NCI-H2107 (cell line): ENCODE measurements at places on chromosomes 4 and X.

DNA sequence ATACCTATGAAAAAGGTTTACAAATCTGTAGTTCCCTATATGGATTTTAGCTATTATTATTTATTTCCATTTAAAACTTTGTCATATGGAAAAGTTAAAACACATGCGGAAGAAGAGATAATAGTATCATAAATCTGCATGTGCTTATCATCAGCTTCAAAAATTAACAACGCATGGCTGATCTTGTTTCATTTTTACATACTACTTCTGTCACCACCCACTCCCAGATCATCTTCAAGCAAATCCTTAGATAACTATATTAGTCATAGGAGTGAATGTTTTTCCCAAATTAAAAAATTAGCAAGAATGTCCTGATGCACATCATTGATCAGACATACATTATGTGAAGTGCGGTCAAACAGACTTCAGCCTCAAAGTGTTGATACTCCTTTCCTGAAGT, 24.6 kb upstream of the MOB1B start:
- no peak for DNase-seq

DNA sequence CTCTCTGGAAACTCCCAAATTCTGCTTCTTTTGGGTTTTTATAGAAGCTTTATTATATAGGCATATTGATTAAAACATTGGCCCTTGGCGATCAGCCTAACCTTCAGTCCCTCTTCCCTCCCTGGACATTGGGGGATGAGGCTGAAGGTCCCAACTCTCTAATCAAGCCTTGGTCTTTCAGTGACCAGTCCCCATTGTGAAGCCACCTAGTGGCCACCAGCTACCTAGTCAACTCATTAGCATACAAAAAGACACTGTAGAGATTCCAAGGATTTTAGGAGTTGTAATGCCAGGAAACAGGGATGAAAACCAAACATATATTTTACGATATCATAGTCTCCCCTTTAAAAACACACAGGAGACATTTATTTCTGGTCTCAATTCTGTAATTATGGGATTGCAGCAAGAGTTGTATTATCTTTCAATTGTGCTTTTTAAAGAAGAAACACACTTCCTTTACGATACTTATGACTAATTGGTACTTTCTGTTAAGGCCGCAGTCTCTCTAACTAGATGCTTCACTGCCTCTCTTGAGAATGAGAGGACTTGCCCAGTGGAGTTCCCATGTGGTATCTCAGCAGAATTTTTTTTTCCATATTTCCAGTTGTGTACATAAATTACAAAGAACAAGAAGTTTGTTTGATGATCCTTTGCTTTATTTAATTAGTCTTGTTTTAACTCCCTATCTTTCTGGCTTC, 58.2 kb downstream of the WDR17 start:
- no peak for DNase-seq

- DNase-seq: no peak
Observed at GRCh38 chr4:18882468-18882867, 860.9 kb upstream of the LCORL start.

GRCh38 chrX:53239474-53239873, 14.5 kb upstream of the KDM5C start:
- DNase-seq: no peak

GRCh38 chr4:121156822-121157769, 7.0 kb downstream of the TNIP3 start:
- DNase-seq: no peak

GRCh38 chr4:110120506-110120905, 77.9 kb downstream of the ELOVL6 start:
- no peak for DNase-seq

DNA sequence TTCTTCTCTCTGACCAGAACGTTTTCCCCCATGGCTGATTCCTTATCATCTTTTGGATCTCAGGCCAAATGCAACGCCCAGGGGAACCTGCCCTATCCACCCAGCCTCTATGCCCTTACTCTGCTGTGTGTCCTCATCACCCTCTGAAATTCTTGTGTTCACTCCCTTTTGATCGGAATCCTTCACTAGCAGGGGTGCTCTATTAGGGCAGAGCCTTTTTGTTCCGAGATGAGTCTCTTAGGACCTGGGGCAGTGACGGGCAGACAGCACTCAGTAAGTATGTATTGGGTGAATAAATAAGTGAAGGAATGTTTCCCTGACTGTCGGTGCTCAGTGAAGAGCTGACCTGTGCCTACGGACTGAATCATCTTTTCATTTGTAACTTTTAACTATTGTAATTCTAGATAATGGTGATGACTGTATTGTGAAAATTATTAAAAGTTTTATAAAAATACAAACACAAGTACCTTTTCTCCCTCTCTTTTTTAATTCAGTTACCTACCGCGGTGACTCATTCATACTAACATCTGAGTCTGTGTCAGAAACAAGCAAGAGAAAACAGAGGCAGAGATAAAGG, 4.8 kb upstream of the TENM3 start:
- DNase-seq: no peak

- no peak for DNase-seq
Observed at GRCh38 chrX:129593137-129593536, 53.1 kb downstream of the OCRL start.

GRCh38 chr4:151035328-151035727, 20.2 kb upstream of the LRBA start:
- DNase-seq: peak; percentile 6

DNA sequence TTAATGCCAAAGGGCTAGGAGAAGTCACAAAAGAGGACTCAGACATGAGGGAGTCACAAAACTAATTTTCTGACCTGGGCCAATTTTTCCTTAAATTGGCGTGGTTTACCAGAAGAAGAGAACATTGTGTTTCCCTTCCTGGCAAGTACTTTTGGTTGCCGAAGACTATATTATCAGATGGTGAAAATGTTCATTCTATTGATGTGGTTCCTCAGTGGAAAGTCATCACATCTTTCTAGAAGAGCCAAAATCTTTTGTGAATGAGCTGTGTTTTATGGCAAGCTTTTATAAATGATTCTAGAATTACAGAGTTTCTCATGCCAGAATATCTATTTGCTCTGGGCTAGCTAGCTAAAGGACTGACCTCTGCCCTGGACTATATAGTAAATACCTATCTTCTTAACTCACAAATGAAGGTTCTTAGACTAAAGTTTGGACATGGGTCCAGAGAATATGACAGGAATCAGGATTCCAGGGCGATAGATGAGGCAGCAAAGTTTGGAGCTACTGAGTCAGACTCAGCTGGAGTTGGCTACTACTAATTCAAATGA, 288.9 kb downstream of the IL1RAPL2 start:
- no peak for DNase-seq

- DNase-seq: no peak
Observed at GRCh38 chrX:153612413-153612812, 13.5 kb upstream of the CCNQ start.

GRCh38 chr4:105956569-105956968, 61.3 kb downstream of the NPNT start:
- DNase-seq: no peak

GRCh38 chr4:78787392-78788006, 11.3 kb downstream of the BMP2K start:
- DNase-seq: no peak

- DNase-seq: no peak
Observed at GRCh38 chrX:111662292-111662691, 18.7 kb upstream of the ALG13 start.

DNA sequence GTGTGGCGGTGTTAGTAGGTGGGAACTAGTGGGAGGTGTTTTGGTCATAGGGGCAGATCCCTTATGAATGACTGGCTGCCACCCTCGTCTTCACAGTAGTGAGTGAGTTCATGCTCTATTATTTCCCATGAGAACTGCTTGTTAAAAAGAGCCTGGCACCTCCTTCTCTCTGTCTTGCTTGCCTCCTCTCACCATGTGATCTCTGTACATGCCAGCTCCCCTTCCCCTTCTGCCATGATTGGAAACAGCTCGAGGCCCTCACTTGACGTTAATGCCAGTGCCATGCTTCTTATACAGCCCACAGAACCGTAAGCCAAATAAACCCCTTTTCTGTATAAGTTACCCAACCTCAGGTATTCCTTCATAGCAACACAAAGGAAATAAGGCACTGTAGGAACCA, 21.7 kb downstream of the PNMA6F start:
- no peak for DNase-seq

- no peak for DNase-seq
Observed at GRCh38 chrX:114930227-114930626, 87.2 kb downstream of the IL13RA2 start.
